ENCODE measurements at places on chromosomes 7 and 10.

GRCh38 chr7:89456556-89456955, 661.0 kb upstream of the TEX47 start:
- no peak for DNase-seq

DNA sequence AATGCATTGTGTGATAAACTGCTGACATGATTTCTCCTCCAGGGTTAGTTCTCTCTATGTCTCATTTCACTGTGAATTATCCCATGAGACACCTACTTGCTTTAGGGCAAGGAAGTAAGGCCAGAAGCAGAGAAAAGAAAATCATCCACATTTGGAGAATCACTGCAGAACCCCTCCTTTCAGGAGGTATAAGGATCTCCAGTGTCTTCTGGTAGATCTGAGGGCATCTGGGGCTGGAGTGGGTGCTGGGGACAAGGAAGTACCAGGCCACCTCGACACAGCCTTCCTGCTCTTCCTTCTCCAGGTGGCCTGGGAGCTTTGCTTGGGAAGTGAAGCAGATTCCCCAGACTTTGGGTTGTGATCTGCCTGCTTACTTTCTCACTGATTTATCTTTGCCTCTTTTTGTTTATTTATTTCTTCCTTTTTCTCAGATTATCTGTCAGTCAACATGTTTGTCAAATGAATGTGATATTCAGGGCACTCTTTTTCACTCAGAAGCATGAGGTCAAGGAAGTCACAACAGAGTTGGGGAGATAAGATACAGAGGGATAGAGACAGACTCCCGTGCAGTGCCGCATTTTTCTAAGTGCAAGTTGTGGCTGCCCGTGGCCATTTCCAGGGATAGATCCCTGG, 12.4 kb upstream of the CAMK2G start:
- DNase-seq = no peak

- DNase-seq = no peak
Measured at GRCh38 chr10:75782463-75783248, 351.2 kb downstream of the LRMDA start.

DNA sequence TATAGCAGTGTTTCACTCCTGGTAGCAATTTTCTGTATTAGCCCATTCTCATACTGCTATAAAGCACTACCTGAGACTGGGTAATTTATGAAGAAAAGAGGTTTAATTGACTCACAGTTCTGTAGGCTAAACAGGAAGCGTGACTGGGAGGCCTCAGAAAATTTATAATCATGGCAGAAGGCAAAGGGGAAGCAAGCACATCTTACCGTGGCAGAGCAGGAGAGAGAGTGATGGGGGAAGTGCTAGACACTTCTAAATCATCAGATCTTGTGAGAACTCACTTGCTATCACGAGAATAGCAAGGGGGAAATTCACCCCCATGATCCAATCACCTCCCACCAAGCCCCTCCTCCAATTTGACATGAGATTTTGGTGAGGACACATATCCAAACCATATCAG, 131.6 kb upstream of the EFCAB10 start:
- no peak for DNase-seq

GRCh38 chr7:73801577-73801976, 29.2 kb upstream of the CLDN4 start:
- DNase-seq = no peak

GRCh38 chr7:3300221-3300650, 816 bp upstream of the SDK1 start:
- DNase-seq = no peak

DNA sequence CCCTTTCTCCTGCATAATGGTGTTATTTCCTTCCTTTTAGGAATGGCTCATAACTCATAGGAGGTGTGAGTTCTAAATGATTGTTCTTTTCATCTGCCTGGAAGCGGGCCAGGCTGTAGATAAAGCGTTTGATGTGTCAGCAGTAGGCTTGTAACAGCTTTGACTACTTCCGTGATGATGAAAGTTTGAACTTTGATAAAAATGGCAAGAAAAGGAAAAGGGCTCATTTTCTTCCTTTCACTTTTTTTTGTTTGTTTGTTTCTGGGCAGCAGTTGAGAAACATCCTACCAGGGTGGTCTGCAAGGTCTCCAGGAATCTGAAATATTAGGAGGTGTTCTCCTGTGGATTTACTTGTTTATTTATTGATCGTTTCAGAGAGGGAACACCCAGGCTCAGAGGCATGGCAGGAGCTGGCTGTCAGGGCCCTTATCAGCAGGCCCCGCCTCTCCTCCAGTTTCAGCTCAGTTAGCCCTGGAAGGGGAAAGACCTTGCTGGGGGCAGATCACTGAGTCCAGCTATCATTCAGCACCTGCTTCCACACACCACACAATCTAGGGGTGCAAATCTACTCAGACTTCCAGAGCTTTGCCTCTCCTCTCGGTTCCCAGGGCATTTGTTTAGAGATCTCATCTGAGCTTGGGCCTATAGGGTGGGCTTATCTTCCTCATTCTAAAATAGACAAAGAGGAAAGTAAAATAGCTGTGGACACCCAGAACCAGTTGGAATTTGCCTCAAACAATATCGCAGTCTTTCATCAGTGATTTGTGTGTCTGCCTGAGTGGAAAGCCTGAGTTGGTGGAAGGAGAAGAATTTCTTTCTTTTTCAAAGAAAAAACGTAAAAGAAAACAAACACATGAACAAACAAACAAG, 130.9 kb downstream of the BMPER start:
- DNase-seq = peak; percentile 97

DNA sequence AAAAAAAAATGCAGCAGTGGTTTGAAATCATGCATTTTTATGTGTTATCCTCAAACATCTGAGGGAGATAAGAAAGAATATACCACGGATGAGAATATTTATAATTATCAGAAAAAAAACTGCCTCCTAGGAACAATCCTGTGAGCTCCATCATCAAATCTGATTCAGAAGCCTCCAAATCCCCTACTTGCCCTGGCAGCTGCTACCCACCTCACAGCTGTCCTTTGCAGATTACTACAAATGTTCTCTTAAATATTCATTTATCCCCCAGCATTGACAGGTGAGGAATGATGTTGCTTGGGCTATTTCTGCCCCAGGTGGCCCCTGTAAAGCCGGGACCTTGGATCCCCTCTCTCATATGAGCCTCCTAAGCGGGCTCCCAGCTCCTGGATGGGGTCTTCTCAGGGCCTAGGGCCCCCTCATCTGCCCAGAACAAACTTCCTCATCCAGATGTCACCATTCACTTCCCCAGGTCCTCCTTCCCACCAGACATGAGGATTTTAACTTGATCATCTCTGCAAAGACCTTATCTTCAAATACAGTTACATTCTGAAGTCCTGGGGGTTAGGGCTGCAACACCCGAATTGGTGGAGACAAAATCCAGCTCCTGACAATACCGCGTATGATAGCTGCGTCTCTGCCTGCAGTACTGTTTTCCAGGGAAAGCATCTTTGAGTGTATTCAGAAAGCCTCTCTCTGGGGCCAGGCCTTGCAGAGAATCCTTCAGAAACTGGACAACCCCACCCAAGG, 81.9 kb upstream of the INSIG1 start:
- no peak for DNase-seq

- no peak for DNase-seq
Measured at GRCh38 chr7:81534446-81534845, 235.4 kb downstream of the HGF start.
